ENCODE measurements at places on chromosomes 1 and 21.

- DNase-seq: peak; percentile 43
Observed at GRCh38 chr1:56056438-56057287, 522.7 kb downstream of the PLPP3 start.

GRCh38 chr1:37434292-37435225 lies 39.8 kb upstream of the ZC3H12A start:
- peak; percentile 48 for DNase-seq

- no peak for DNase-seq
Observed at GRCh38 chr1:209430821-209431259, 152.7 kb upstream of the CAMK1G start.

DNA sequence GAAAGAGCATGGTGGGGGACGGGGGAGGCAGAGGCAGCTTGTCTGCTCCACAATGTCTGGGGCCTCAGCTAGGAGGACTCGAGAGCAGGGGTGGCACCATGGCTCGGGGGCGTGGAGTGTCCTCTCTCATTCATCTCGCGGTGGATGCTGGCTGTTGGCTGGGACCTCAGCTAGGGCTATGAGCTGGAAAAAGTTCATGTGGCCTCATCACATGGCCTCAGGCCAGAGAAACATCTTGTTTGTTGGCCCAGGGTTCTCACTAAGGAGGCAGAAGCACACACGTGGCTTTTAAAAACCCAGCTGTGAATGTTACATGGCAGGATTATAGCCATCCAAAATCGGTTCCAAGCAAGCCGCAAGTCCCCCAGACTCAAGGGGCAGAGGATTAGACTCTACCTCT lies 6.2 kb upstream of the CENPS start:
- no peak for DNase-seq

- no peak for DNase-seq
Observed at GRCh38 chr1:45822644-45823043, 19.2 kb downstream of the MAST2 start.

GRCh38 chr1:179178950-179179349 lies 50.5 kb downstream of the ABL2 start:
- peak; percentile 40 for DNase-seq

DNA sequence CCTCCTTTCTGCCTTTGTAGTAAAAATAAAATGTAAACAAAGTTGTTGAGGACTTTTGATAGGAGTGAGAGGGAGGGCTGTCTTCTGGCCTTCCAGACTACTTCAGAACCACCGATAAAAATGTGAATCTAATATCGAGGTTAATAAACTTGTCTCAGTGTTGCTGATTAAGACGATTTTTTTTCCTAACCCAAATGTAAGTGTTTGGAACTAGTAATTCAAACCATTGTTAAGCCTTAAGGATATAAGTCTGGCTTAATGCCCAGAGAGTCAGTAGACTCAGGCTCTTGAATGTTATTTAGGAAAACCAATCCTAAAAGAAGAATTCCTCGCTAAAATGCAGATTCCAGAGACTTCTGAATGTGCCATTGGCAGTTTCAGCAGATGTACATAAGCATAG lies 356.9 kb downstream of the SIPA1L2 start:
- no peak for DNase-seq

DNA sequence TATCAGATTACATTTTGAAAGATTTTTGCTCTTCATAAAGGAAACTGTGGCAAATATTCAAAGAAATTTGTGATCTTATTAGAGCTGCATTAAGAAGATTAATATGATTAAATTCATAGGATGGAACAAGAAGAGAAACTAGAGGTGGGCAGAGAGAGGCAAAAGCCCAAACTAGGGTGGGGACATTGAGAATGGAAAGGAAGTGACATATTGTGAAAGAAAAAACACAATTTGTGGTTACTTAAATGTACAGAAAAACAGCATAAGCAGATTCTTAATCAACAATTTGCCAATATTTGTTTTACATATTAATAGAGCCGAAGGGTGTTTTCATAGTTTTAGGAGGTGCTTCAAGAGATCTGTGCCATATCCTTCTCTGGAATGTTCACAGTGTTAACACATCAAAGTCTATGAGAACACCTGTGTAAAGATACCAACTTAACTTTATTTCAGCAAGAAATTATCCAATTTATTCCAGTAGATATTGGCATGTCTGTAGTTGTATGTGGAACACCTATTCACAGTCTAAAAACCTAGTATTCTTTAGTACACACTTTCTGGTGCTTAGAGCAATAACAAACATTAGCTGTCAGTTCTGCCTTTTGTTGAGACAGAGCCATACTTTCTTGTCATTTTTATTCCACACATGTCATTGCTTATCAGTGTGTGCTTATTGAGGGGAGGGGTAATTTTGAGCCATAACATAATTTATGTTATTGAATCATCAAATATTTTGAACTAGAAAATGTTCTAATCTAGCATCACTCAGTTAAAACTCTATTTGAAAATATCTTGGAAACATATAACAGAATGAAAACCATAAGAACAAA lies 401.5 kb downstream of the PTPRC start:
- DNase-seq: no peak

- no peak for DNase-seq
Observed at GRCh38 chr1:177596485-177596884, 373.4 kb downstream of the SEC16B start.

DNA sequence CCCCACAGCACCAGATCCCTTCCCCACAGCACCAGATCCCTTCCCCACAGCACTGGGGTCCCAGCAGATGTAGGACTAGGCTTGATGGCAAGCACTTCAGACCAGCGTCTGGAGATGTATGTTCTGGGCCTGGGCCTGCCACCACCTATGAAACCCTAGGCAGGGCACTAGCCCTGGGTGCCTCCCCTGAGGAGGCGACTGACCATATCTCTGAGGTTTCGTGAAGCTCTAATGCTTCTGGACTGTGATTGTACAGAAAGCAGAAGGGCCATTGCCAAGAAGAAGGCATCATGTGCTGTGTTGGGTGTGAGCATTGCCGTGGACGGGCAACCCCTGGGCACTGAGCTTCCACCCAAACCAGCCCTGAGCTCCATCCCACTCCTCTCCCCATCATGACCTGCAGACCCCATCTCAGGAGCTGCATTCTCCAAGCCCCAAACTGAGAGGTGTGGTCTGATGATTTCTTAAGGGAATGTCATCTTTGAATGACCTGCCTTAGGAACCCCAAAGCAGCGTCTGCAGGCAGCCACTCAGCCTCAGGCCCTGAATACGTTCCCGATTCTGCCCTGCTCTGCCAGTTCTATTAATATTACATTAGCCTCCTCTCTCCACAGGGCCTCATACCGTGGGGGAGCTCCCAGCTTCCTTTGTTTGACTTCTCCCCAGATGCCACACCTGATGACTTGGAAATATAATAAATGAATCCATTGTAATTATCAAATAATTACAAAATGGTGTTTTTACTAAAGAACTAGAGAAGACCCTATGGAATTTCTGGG lies 163.4 kb downstream of the TRIM33 start:
- DNase-seq: no peak

GRCh38 chr1:143721024-143721373 lies 250.8 kb downstream of the FAM72C start:
- DNase-seq: no peak

DNA sequence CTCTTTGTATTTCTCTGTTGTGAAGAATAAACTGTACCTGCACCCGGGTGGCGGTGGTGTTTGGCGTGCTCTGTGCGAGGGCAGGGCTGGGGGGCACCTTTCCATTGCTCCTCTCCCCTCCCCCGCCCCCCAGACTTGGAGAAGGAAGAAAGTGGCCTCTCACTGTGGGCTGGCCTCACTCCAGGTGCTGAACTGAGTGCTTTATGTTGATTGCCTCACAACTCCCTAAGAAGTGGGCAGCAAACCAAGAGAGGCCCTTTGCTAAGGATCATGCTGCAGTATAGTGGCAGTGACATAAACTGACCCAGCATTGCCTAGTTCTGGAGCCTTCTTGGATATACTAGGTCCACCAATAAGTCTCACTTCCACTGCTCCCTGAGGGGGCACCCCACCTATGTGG lies 20.2 kb downstream of the A3GALT2 start:
- DNase-seq: no peak

DNA sequence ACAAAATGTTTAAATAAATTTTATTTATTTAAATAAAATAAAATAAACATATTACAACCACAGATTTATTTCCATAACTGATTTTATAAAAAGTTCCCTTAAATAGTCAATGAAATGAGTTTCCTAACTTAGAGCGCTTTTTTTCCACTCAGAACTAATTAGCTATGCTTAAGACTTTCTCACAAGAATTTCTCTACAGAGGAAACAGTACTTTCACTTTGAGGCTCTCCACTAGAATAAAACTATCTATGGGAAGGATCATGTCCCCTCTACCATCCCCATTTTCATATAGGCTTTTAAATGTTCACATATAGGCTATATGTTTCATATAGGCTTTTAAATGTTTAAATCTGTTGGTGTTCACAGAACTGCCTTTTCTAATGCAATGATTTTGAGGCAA lies 40.0 kb upstream of the DPH5 start:
- no peak for DNase-seq

GRCh38 chr1:173823781-173824314 lies 625 bp upstream of the DARS2 start:
- no peak for DNase-seq

DNA sequence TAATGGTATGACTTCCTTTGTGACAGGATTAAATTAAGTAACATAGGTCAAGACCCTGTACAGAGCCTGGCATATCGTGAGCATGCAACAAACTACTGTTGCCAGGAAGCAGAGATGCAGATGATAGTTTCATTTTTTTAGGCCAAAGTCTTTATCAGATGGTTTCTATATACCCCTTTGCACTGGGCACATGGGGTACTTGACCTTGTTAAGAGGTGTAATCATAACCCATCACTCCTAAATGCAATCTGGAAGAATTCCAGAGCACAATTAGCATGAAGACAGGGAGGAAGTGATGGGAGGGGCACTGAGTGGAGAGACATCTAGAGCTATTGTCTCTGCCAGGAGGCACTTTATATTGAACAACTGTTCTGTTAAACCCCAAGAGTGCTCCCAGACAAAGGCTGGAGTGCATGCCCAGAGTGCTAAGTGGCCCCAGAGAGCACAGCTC lies 22.1 kb downstream of the ZBTB17 start:
- peak; percentile 35 for DNase-seq

DNA sequence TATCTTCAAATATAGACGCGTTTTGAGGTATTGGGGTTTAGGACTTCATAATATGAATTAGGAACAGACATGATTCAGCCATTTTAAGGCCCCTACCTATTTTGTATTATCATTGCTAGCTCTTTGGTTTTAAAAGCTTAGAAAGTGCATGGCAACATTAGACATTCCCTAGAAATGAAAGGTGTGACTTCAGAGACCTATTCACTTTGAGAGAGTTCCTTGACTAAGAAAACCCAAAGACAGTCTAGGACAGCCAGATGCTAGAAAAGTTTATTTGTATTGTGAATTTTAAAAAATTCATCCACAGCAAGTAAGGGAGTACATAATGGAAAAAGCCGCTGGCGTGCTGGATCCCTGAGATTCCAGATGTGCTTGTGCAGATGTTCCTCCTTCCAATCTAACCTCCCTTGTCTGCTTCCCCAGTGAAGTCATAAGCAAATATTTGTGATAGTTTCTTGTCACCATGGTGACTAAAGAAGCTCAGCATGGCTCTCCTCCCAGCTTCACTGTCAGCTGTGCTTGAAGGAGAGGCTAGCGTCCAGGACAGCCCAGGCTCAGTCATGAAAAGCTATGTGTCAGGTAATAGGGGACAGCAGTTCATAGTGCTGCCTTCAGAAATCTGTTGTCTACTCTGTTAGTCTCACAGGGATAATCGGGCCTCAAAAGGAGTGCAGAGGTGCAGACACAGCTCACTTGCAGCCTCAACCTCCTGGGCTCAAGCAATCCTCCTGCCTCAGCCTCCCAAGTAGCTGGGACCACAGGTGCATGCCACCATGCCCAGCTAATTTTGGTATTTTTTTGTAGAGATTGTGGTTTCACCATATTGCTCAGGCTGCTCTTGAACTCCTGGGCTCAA lies 34.8 kb downstream of the KPNA6 start:
- DNase-seq: no peak

DNA sequence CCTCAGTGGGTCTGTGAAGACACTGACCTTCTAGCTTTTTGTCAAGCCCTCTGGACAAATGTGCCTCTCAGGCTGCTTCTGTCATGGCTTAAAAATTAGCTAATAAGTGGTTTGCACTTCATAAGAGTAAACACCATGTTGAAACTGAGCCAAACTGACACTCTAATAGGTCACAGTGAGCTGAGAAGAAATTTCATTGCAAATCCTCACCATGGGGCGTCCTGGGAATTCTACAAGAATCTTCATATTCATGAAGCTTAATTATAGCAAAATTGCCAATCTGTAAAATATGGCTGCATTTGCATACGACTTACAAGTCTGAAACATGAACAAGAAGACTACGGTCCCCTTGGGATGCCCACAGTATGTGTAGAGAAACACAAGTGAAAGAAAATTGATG lies 188.6 kb downstream of the DSCAM start:
- no peak for DNase-seq

DNA sequence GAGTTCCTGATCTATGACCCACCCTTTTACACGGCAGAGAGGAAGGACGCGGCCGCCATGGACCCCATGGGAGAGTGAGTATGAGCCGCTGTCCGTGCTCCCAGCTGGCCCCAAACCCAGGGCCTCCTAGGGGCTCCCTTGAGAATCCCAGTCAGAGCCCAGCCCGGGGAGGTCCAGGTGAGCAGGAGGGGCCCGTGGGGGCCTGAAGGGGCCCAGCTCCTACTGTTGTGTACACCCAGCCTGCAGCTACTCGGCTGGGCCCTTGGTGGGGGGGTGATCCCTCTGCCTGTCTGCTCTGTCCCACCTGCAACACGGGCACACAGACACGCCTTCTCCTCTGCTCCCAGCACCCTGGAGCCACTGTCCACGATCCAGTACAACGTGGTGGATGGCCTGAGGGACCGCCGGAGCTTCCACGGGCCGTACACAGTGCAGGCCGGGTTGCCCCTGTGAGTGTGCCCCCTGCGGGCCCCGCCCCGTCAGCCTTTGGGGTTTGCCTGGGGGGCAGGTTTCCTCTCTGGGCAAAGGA lies 28.6 kb upstream of the LRRC3 start:
- no peak for DNase-seq

GRCh38 chr1:29966526-29967045 lies 730.3 kb downstream of the PTPRU start:
- no peak for DNase-seq

DNA sequence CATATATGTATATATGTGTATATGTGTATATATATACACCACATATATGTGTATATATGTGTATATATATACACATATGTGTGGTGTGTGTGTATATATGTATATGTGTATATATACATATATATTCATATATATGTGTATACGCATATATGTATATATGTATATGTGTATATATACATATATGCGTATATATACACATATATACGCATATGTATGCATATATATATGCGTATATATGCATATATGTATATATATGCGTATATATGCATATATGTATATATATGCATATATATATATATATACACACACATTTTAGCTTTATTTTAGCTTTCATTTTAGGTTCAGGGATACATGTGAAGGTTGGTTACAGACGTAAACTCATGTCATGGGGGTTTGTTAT lies 54.8 kb downstream of the PRKACB start:
- no peak for DNase-seq
